ENCODE measurements at places on chromosomes 5 and 9.

DNA sequence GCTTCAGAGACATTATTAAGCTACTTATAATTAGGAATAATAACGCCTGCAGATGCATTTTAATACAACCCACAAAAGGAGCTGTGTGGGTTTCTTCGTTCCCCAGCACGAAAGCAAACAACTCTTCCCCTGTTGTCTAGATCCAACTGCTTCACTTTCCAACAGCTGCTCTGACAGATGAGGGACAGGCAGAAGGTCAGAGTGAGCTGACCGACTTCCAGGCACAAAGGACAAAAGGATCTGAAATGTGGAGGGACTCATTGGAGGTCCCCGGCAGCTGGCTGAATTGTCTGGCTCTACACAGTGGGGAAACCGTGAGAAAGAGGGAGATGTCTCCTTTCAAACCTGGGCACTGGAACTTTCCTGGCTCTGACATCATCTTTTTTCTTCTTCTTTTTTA is 79.1 kb upstream of the ALDH1B1 start:
- DNase-seq = no peak

GRCh38 chr5:160991205-160991604 is 139.2 kb upstream of the ATP10B start:
- no peak for DNase-seq

GRCh38 chr9:128947277-128947526 is 201 bp downstream of the DOLK start:
- no peak for DNase-seq

DNA sequence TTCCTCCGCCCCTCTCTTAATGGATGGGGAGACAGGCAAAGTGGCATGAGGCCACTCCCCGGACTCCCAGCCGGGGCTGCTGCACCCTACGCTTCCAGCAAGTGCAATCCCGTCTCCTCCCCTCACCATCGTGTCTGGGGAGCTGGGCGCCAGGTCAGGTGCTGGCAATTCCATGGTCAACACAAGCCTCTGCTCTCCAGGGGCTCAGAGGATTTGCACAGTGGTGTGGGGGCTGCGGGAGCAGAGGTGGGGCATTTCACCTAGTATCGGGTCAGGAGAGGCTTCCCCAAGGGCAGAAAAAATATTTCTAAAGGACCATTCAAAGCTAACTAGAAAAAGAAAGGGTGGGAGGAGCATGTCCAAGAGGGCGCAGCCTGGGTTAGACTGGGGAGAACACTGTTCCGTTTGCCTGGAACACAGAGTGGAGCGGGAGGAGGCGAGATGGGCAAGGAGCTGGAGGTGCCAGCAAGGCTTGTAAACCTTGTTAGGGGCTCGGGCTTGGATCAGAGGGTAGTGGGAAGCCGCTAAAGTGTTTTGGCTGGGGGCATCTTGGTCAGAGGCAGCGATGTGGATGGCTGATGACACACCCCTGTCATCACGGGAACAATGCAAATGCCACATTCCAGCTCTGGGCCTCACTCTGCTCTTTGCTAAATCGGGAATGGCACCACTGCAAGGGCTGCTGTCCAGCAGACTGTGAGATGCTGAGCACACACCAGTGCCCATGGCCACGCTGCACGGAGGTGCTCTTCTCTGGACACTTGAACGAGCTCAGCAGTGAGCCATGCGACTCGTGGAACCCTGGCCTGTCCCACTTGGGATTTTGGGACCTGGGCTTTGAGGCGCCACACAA is 191.7 kb downstream of the CDK5RAP2 start:
- no peak for DNase-seq

DNA sequence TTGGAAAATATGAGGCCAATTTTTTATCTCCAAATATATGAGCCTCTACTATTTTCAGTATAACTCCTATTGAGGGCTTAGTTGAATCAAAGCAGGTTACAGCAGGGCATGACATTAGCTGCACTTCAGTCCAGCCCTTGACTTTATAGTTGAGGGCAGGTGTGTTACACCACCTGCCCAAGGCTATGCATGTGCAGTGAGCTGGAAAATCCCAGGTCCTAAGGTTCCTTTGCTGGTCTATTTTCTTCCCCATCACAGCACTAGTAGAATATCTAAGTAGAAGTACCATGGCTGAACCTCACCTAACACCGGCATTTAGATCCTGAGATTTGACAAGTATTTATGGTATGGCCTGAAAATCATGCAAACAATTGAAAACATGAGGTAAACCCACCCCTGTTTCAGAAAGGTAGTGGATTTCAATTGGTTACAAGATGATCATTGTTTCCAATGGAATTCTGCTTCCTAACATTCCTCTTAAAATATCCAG is 201.1 kb downstream of the SEMA5A start:
- no peak for DNase-seq

Data from stimulated activated CD8-positive, alpha-beta memory T cell treated with anti-CD3 and anti-CD28 coated beads, Interleukin-2, amount 100 ng/mL, for 1 hour (primary cell).